ENCODE measurements at places on chromosomes 7 and 10.

GRCh38 chr10:24114556-24114955 is 94.4 kb upstream of the KIAA1217 start:
- DNase-seq, result no peak

DNA sequence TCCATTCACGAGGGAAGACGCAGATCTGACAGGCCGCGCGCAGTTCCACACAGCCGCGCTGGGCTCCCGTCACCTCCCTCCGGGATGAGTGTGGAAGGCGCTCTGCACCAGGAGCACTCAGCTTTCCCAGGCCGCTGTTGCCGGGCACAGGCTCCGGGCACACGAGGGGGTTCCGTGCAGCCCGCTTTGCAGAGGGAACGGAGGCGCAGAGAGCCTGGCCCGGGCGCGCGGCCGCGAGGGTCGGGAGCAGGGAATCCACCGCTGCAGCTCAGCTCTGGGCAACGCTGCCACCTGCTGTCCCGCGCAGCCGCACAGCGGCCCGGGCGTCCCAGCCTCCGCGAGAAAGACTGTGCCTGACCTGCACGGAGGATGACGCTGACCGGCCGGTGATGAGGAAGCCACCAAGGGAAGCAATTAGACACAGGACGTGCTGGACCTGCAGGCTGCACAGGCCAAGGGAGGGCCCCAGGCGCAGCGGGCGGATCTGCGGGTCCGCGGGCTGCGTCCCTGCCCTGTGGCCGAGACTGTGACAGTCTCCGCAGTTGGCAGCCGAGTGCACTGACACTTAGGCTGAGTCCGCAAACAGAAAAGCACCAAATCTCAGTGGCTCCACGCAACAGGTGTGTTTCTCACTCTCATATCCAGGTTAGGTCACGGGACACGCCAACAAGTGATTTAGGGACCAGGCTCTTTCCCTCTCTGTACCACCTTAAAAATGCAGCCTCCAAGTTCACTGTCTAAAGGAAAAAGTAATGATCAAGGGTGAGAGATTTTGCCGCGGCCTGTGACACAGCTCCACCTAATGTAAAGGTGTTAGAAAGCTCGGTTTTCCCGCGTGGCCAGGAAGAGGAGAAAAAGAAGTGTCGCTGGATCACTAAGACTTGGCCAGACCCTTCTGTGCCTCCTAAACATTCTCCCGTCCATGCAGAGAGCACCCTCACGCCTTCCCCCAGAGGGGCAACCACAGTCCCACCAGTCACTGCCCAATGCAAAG is 94.5 kb downstream of the SEC61G start:
- no peak for DNase-seq

DNA sequence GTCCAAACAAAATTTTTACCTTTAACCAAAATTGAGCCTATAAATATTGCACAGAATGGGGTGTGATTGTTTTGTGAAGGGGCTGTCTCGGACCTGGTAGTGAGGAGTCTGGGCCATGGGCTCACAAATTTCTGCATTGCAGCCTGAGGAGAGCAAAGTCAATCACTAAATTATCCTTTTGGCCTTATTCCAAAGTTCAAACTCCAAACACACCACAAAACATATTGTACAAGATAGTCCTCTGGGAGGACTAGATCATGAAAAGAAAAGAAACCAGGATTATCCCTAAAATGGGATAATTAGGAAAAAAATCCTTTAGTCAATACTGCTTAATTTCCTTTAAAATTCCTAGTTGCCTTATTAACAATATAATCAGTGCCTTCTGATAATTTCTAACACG is 115.5 kb downstream of the BUB3 start:
- no peak for DNase-seq

GRCh38 chr7:138549082-138549481 is 89.0 kb downstream of the TRIM24 start:
- DNase-seq, result no peak

DNA sequence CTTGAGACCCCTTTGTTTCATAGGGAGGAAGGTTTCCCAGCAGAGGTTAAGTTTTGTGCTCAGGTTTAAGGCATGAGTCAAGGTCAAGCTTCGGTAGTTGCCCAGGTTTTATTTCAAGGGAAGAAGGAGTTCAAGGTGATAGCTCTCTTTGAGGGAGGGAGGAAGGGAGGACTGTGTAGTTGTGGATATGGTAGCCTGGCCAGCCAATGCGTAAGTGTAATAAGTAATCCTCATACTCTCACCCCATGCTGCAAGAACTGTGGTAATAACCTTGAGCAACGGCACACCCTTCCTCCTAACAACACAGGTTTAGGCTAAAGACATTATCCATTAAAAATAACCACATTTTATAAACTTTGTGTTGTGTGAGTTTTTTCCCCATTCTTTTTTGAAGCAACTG is 478.9 kb downstream of the KCNMA1 start:
- no peak for DNase-seq

- DNase-seq, result no peak
Observed at GRCh38 chr7:104174798-104175197, 33.0 kb downstream of the ORC5 start.

- no peak for DNase-seq
Observed at GRCh38 chr7:104499975-104500374, 171.6 kb downstream of the LHFPL3 start.

GRCh38 chr7:107045980-107046379 is 1.5 kb downstream of the PRKAR2B start:
- no peak for DNase-seq

GRCh38 chr10:52486840-52487611 is 172.9 kb downstream of the DKK1 start:
- no peak for DNase-seq

GRCh38 chr10:119694608-119695007 is 31.2 kb upstream of the INPP5F start:
- no peak for DNase-seq

GRCh38 chr7:55348502-55348901 is 16.6 kb upstream of the LANCL2 start:
- no peak for DNase-seq

GRCh38 chr7:21128062-21128817 is 299.6 kb upstream of the SP4 start:
- DNase-seq, result no peak

GRCh38 chr7:23434147-23434917 is 36.0 kb downstream of the IGF2BP3 start:
- DNase-seq, result no peak

DNA sequence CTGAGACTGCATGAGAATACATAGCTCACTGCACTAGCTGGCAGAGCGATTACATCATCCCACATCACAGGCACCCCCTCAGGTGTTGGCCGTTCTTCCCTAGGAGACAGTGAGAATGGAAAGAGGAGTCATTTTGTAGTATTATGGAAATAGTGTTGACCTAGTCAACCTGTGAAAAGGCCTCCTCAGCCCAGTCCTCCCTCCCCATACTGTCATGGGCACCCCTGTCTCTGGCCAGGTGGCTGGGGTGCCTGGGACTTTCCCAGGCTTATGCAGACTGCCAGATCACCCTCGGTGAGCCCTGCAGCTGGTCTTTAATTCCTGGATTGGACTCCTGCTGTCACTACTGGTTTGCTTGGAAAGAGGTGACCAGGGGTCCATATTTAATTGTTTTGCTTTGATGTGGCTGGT is 4.0 kb downstream of the INPP5A start:
- no peak for DNase-seq

DNA sequence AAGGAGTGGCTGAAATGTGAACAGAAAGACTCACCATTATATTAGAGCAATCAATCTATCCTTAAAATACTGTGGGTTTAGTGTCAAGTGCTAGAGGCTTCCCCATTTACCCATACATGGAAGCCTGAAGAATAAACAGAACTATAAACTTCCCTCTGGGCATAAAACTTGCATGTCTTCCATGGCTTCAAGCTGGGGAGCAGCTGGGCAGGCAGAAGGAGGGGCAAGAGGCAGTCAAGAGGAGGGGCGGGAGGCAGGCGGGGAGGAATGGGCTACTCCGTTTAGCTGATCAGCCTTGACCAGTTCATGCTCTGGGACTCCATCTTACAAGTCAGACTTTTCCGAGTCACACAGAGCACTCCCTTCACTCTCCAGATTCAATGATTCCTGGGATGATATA is 3.5 kb upstream of the PRSS1 start:
- no peak for DNase-seq

- no peak for DNase-seq
Observed at GRCh38 chr10:67839951-67840350, 2.0 kb upstream of the DNAJC12 start.

DNA sequence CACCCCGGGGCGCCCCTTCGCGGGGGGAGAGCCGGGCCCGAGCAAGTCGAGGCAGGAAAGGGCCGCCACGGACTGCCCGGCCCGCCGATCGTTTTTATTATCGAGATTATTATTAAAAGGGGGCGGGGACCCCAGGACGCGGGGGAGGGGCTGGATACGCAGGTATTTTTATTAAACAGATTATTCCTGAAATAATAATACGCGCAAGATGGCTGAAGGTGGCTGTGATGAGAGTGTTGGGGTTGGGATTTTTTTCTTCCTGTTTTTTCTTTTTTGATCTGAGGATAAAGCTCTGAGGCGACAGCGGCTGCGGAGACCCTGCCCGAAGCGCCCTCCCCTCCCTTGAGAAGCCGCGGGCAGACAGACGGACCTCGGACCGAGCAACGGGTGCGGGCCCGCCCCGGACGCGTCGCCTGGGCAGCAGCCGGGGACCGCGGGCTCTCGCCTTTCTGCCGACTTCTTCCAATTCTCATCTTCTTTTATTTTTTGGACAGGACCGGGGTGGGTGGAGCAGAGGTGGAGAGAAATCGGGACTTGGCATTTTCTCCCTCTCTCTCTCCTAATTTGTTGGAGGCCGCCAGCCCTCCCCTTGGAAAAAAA is 1.4 kb upstream of the TRIM8 start:
- DNase-seq, result peak; percentile 54

GRCh38 chr10:122293156-122293960 is 22.3 kb downstream of the BTBD16 start:
- DNase-seq, result no peak

- DNase-seq, result no peak
Observed at GRCh38 chr7:26626156-26626555, 238.2 kb downstream of the SKAP2 start.

- no peak for DNase-seq
Observed at GRCh38 chr7:91288208-91288824, 24.1 kb downstream of the FZD1 start.
